ENCODE measurements at places on chromosomes 16 and 17.
A peak's percentile ranks its signal among the peaks of the same experiment; 100 is the strongest.

- DNase-seq, result no peak
Observed at GRCh38 chr17:75601057-75601987, 13.7 kb downstream of the MYO15B start.

DNA sequence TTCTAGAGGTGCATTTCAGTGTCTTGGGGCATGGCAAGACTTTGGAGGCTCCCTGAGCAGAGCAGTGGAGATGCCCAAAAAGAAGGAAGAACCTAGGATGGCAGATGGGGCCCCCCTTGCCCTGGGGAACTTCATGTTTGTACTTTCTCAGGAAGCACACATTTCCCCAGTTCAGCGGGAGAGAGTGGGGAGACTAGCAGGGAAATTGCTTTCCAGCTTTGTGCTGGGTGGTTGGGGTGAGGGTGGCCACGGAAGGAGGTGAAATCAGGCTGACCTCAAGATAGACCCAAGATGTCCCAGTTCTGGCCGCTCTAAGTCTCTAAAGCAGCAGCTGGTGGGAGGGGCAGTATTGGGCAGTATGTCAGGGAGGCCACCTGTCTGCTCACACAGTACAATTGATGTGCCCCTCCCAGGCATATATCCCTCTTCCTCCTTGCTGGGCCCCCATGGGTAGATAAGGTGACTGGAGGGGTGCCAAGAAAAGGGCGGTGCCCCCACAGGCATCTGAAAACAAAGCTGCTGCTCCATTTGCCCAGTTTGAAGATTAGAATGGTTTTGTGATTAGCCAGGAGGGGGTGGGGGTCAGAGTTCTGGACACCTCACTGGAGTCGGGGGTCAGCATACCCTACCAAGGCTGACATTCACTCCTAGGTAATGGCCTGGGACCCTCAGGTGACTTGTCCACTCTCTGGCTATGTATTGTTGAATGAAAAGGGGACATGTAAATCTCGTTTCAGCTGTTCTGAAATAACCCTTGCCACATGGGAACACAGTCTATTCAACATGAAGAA is 17.1 kb upstream of the NAGLU start:
- no peak for DNase-seq

GRCh38 chr17:76440751-76441362 is 12.1 kb downstream of the UBE2O start:
- no peak for DNase-seq

- no peak for DNase-seq
Observed at GRCh38 chr17:28760601-28761562, 17.1 kb downstream of the TRAF4 start.

DNA sequence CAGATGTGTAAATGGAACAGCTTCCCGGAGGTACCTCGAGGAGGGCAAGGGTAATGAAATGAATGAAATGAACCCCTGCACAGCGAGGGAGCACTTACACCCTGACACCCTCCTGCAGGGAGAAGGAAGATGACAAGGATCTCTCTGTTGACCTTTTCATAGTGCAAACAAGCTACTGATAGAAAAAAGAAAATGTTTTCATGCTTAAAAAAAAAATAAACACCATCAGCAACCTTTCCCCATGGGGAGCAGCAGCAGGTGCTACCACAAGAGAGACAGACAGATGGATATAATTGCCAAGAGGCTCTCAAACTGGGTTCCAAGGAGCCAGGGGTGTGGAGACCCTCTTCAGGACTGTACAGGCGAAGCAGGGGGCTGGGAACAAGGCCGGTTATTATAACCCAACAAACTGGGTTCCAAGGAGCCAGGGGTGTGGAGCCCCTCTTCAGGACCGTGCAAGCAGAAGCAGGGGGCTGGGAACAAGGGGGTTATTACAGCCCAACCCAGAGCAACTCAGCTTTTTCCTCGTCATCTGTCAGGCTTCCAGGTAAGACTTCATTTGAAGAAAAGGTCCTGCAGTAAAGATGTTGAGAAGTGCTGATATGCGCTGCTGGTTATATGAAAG is 718 bp upstream of the RPH3AL start:
- no peak for DNase-seq

DNA sequence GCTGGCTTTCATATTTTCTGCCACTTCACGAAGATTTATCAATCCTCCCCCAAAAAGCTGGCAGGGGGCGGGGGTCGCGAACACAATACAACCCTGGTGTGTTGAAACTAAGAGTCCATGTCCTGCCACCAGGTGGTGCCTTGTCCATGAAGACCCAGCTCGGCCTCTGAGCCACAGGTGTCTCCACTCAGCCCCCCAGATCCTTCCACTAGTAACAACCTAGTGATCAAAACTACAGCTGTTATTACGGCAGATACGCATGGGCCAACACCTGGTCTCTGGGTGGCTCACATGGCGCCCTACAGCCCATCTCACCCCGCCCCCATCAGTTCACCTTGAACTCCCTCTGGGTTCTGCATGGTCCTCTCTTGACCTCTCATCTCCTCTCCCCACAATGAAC is 27.7 kb downstream of the USP7 start:
- no peak for DNase-seq

- peak; percentile 81 for DNase-seq
Observed at GRCh38 chr17:50200457-50201275, 765 bp downstream of the COL1A1 start.

DNA sequence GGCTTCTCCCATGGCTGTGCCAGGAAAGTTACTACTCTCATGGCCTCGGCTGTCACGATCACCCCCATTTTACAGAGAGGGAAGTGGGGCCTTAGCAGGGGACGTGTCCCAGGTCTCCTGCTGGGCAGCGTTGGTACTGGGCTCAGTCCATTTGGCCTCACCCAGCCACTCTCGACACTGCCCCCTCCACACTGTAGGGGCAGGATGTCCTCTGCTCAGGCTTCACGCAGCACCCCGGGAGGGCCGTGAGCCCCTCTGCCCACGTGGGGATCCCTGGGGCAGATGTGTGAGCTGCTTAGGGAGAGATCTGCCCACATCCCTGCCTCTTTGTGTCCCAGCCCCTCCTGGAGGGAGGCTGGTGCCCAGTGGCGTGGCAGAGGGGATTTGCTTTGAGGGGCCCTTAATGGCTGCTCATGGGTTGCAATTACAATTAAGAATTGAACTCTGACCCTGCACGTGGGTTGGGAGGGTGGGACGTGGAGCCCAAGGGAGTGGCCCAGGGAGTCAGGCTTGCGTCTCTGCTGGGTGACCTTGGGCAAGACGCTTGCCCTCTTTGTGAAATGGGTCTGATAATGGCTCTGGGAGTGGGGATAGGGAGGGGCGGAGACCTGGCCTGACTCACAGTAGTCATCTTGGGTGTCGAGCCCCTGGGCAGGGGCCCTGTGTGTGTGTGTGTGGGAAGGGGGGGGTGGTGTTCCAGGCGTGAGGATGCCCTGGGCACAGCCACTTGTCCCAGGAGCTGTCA is 2.3 kb upstream of the KCNJ12 start:
- no peak for DNase-seq

DNA sequence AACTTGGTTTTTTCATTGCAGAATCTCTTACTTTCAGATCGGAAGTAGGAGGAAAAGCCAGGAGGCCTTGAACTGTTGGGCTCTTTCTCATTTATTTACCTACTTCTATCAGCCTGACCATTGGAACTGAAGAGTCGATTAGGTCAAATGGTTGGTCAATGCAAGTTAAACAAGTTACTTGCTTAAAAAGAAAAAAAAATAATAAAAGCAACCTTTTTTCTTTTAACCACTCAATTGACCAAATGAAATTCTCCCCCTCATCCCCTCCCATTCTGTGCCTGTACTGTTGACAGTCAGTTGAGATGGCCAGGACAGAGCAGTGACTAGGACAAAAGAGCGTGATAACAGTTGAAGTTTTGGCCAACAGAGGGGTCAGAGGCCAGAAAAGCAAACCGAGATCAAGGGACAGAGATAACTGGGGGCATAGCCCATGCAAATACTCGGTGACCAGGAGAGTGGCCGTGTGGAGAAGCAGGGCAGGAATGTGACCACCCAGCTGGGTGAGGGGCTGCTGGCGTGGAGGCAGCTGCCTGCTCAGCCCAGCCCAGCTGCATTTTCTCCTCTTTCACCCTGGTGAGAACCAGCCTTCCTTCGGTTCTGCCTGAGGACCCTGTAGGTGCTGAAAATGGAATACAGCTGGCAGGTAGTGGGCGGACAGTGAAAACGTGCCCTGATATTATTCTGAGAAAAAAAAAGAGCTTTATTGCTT is 72.2 kb downstream of the HS3ST3B1 start:
- DNase-seq, result no peak

DNA sequence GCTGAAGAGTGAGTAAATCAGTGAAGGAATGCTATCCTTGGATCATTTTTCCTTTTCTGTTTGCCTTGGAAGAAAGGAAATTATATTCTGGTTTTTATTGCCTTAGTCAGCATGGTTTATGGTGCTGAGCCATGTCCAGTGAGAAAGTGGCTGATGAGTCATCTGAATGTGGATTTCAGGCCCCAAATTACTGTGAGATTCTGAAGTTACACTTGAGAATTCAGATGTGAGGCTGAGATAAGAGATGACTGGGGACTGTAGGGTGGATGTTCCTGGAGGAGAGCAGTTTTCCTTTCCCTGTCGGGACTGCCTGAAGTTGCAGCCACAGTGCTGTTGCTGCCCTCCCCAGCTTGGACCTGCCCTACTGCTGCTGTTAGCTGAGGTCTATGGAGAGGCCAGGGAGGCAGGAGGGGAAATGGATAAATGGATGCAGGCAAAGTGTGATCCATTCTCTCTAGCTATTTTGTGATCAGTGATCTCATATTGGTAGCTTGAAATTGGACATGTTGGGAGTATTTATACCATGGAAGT is 4.2 kb upstream of the MAP3K14 start:
- DNase-seq, result peak; percentile 97

GRCh38 chr17:41967141-41967920 is 736 bp downstream of the CNP start:
- DNase-seq, result no peak

- no peak for DNase-seq
Observed at GRCh38 chr17:9192010-9192409, 170.7 kb downstream of the NTN1 start.

GRCh38 chr17:43464046-43464445 is 19.7 kb upstream of the DHX8 start:
- no peak for DNase-seq

DNA sequence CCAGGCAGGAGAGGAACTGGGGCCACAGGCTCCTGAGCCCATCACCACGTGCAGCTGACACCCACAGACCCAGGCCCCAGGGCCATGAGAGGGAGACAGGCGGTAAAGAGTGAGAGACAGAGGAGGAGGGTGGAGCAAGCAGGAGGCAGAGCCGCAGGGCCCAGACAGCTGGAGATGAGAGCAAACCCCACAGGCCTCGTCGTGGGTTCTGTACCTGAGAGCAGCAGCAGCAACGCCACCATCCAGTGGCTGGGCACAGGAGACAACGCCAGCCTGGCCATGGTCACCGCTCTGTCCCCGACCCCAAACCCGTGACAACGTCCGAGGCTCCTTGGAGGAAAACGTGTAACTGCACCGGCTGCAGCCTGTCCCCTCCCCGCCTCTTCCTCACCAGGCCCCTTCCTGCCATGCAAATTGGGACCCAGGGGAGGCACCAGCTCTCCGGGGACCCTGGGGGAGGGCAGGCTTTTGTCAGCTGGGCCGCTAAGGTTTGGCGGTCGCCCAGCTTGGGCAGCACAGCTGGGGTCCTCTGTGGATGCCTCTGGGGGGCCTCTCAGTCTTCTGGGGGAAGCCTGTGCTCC is at the start of gene CD79B:
Gene CD79B, minus strand, starts transcription at position 351 of the 581 bp plus-strand sequence. Its CDS starts 70 bp downstream, at position 281.
- no peak for DNase-seq

DNA sequence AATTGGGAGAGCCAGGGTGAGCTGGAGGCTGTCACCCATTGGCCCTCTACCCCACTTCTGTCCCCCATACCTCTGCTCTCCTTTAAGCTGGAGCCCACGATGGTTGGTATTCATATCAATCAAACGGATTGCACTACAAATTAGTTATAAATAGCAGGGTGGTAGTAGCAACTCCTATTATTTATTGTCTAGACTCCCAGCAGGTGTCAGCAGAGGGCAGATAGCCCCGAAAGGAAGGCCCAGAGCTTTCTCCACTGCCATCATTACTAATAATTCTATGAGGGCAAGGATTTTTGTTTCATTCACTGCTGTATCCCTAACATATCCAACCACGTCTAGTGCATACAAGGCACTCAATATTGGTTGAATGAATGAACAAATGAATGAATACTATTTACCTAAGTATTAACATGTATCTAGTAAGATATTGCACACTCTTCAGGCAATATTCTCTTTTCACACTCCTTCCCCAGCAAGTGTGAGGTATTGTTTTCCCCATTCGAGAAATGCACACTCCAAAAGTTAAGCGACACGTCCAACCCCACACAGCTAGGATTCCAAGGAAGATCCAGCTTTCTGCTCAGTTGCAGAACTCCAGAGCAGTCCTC is 6.3 kb downstream of the C17orf50 start:
- no peak for DNase-seq

- DNase-seq, result no peak
Observed at GRCh38 chr16:4111748-4112696, 4.2 kb downstream of the ADCY9 start.

DNA sequence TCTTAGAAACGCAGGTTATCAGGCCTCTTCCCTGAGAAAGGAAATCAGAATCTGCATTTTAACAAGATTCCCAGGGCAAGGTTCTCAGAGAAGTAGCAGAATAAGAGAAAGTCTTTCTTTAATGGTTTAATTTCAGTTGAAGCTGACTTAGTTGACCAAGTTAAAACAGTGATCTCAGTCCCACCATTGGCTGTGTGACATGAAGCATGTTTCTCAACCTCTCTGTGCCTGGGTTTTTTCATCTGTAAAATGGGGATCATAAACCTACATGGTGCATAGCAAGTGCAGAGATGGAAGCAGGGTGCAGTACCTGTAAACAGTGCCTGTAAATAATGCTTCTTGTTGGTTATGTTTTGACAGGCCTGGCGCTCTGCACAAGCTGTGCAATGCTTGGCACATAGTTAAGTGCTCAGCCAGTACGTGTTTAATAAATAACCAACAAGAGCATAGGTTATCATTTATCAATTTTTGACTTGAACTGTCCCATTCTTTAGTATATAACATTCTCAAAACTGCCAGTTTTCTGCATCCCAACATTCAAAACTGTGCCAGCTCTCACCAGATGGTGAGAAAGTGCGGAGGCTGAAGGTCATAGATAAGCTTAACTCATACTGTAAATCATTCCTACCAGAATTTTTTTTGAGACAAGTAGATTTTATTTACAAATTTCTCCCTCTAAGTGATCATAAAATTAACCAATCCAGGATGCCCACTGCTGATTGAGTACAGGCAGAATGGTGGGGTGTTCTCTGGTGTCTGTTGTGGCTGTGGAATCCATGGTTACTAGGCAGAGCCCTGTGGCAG is 6.9 kb downstream of the C17orf67 start:
- DNase-seq, result no peak

- DNase-seq, result no peak
Observed at GRCh38 chr16:87808108-87808507, 42.3 kb upstream of the KLHDC4 start.

- no peak for DNase-seq
Observed at GRCh38 chr17:59372138-59372751, 40.8 kb downstream of the YPEL2 start.

DNA sequence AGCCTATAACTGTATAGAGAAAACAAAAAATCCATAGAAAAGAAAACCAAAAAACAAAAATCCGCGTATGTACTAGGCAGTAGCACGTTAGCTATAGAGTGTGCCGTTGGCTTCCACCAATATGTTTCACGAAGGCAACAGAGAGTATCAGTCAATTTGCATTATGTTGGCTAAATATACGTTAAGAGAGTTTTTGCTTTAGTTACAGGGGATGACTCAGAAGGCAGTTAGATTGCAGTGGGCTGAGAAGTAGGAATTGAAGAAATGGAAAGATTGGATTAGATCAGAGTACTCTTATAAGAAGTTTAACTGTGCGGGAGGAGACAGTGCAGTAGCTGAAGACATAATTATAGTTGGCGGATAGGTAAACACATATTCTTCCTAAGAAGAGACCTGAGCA is 911 bp upstream of the NACA2 start:
- DNase-seq, result no peak

GRCh38 chr16:66776457-66776856 is 24.9 kb downstream of the TERB1 start:
- DNase-seq, result no peak
